Large intestine (tissue), 12 donors: ENCODE measurements at places on chromosomes 12 and 14. TPM values are rescaled to one million over a fixed set of nuclear protein-coding genes. Genes with fewer than 3 reads are reported as not detected.

The ULK1 gene
- 27.3 TPM for polyA plus RNA-seq

The P2RX2 gene
- polyA plus RNA-seq = 24.1 TPM

The INSM2 gene
- polyA plus RNA-seq = 0.03 TPM

The EML5 gene
- polyA plus RNA-seq = 6.2 TPM

The ERP27 gene
- 33.3 TPM for polyA plus RNA-seq

The TRIP11 gene
- 20.5 TPM for polyA plus RNA-seq

The PPP2R3C gene
- polyA plus RNA-seq = 51.7 TPM
